ENCODE measurements at places on chromosomes 3 and 15.

DNA sequence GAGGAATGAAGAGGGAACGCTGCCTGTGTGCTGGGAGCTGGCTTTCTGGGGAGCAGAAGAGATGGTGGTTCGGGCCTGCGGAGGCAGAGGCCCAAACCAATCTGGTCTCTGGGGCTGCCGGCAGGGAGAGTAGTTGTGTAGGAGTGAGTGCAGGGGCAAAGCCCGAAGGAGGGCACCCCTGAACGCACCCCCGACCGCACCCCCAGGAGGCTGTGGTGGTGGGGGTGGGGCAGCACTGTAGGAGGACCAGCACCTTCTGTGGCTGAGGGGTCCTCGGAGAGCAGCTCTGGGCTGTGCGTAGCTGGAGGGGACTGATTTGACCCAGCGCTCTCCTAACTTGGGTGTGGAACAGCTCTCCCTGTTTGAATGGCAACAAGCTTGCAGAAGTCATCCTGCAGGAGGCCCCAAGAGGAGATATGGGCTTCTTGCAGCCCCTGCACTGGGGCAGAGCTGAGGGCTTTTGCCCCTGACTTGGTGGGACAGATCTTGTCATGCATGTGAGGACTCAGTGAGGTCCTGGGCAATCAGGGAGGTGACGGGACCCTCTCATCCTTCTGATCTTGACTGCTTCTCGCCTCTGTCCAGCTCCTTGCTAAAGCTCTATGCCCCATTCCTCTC lies 26.1 kb downstream of the C15orf39 start:
- no peak for DNase-seq

DNA sequence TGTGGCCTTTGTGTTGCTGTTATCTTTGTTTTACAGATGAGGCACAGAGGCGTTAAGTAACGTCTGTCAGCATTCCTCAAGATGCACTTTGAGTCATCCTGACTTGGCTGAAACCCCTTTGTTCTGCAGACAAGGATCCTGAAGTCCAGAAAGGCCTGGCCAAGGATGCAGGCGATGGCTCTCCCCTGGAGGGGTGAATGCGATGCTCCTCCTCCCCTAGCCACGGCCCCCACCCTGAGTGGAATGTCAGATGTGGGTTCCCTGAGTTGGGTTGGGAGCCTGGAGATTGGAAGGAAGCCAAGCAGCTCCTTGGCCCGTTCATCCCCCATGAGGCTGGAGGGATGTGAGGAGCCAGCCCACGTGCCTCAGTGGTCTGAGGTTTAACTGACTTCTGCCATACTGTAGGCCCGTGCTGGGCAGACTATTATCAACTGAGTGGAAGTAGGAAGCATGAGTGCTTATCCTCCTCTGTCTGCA lies 43.3 kb downstream of the POMGNT2 start:
- no peak for DNase-seq

GRCh38 chr3:1195947-1196346 lies 103.1 kb downstream of the CNTN6 start:
- DNase-seq: no peak

DNA sequence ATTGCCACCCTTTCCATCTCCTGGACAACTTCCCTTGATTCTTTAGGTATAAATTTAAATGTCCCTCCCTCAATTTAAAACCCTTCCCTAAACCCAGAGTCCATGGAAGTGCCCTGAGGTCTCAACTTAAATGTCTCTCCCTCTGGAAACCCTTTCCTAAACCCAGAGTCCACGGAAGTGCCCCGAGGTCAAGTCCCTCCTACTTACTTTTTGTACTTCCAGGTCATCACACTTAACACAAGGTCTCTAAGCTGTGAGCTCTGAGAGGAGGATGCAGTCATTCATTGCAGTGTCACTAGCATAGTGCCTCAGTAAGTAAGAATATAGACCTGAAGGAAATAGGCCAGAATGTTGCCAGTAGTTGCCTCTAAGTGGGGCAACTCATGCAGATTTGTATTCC lies 78.2 kb upstream of the BNC1 start:
- no peak for DNase-seq

GRCh38 chr3:108489776-108490175 lies 20.6 kb downstream of the MYH15 start:
- no peak for DNase-seq

- no peak for DNase-seq
Observed at GRCh38 chr15:25849157-25849921, 13.8 kb downstream of the ATP10A start.

Data from stimulated activated CD8-positive, alpha-beta memory T cell treated with anti-CD3 and anti-CD28 coated beads, Interleukin-15, amount 100 ng/mL, for 24 hours (primary cell).